Activated gamma-delta T cell treated with Interleukin-2 at 50 U/mL for 16 hours (primary cell): ENCODE measurements at places on chromosomes 16 and 17.
A peak's percentile ranks its signal among the peaks of the same experiment; 100 is the strongest.

- DNase-seq: no peak
Measured at GRCh38 chr16:28999577-28999976, 14.7 kb downstream of the LAT start.

DNA sequence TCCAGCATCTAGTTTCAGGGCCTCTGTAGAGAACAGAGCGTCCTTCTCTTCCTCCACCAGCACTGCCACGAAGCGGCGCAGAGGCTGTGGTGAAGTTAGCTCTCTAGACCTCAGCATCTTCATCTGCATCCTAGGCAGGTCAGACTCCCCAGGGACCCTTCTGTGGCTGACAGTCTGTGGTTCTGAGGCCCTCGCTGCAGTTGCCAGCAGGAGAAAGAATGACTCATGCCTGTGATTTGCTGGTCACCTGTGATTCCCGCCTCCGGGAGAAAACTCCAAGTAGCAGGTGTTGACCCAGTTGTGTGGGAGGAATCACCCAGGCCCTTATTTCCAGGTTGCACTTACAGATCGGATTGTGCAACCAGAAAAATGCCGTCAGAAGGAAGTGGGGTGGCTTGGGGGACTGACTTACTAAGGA, 117.3 kb upstream of the CACNG5 start:
- no peak for DNase-seq

DNA sequence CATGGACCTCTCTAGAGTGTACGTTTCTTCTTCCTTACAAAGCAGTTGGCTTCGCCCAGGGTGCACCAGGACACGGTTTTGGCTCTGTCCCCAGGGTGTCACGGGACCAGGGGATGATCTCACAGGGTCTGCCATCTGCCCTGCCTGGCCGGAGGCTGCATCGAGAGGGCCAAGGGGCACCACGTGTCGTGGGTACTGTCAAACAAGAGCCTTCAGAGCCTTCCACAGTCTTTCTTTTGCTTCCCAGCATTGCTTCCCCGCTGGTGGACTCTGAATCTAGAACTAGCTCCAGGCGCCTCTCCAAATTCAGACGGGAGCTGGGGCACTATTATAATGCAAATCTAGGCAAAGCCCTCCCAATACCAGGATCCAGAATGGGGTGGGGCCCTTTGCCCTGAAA, 47.9 kb downstream of the MAPT start:
- DNase-seq: no peak

DNA sequence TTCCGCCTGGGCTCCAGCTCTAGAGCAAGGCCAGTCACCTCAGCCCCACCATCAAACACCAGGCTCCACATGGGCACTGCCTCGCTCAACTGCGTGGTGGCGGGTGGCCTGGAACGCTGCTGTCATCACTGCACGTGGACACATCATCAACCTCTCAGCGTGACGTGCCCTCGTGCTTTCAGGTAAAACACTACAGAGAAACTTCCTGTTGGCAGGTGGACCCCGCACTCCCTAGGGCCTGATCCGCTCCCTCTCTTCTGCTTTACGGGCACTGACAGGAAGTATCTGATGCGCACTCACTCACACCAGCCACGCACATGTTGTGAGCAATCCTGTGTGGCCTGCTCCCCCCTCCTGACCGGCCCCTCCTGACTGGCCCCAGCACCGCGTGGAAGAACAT, 87.4 kb downstream of the ANKRD11 start:
- DNase-seq: peak; percentile 17

DNA sequence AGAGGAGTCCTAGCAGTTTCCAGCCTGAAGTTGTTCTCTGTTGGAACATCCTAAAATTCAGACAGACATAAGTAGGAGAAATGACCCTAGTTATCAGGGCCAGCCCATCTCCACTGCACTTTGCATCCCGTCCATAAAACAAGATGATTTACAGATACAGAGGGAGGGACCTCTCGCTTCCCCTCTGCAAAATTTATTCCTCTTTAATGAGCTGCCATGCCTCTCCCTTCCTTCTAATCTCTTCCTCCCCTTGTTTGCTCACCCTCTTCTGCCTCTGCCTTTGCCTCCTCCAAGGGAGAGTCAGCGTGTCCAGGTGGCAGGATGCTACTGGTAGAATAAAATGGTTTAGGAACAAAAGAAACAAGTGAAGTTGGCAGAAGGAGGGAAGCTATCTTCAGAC, 351.3 kb downstream of the SOX9 start:
- DNase-seq: no peak

GRCh38 chr16:81327011-81327410, 12.2 kb downstream of the GAN start:
- no peak for DNase-seq

DNA sequence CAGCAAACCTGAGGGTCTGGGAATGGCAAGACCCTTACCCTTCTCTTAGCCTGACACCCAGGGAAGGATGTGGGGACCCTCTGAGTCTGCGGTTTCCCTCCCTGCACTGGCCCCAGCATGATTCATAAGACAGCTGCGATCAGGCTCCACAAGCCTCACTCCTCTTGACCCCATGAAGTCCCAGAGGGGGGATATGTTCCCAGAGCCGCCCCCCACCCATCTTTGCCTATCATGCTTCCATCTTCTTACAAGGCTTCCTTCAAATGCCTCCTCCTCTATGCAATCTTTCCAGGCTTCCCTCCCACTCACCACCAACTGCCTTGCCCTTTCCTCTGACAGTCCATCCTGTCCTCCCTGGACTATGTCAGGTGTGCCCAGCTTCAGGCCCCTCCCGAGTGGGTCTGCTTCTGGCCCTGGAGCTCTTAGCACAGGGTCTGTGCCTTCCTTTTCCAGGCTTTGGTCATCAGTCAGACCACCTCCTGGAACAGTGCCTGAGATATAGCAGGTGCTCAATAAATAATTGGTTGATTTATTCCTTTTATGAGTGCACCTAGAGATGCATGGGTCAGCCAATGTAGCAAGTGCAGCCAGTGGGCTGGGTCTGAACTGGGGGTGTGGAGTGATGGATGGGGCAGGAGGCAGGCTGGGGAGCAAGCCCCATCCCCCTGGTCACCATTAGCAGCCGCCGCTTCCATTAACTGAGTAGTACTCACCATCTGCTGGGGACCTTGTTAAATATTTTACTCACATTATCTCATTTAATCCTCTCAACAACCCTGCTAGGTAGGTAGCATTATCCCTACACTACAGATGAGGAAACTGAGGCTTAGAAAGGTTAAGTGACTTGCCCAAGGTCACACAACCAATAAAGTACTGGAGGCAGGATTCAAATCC, 8.4 kb downstream of the DLX3 start:
- DNase-seq: no peak

GRCh38 chr16:84643180-84643583, 5.1 kb upstream of the KLHL36 start:
- DNase-seq: no peak

DNA sequence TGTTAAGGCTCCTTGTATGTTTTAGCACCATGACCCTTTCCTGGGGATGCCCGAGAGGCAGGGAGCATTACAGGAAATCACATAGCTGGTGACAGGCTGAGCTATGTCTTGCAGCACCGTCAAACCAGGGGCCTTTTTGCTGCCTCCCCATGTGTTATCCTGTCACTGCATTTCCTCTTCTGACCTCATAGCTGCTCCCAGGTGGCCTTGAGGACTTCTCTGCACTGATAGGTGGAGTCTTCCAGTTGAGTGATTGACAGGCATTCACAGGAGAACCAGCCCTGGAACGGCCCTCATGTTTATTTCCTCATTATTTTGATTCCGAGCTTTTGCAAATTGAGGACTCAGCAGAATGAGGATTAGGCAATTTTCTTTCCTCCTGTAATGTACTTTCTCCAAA, 349.6 kb downstream of the HAPSTR1 start:
- no peak for DNase-seq

DNA sequence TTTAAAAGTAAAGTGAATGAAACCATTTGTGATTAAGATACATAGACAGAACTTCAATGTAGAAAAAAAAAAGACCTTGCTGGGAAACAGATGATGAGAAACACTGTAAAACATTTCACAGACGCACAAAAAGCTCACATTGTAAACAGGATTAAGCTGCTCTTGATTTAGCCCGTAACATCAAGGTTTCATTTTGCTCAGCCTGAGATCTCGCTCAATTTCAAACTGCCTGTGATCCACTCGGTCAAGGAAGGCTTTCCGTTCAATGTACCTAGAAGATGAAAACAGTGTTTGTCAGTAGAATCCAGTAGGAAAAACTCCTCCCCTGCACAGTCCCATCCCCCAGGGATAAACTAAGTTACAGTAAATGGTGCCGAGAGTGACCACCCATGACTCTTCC, 42.3 kb upstream of the BCAR1 start:
- no peak for DNase-seq

DNA sequence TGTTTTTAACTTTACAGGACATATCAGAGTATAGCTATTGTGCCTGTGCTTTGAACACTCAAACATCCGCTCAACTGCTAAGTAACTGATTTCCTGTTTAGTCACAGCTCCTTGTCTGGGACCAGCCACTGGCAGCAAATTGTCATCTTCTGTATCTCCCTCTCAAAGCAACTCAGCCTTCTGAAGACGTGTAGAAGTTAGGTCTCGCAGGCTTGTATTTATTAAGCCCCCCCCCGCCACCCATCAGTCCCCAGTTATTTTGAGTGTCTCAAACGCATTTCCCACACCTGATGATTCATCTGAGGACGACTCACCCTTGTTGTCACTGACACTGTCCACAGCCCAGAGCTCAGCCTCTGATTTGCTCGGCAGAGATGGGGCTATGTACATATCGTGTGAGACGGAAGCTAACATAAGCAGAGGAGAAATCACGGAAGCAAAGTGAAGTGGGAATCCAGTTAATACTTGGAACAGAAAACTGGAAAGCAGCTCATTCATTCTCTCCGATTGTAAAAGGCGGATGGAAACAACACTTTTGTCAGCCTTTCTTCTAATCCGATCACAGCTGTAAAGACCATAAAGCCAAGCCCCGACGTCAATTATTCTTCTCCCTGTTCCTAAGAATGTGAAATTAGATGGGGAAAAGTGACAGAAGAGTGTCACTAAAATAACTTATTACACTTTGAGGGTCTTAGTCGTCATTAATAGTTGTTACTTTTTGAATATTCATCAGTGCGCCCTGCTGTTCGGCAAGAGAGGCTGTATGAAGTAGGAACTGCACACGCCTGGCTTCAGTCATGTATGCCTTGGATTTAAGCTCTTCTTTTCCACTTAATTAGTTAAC, 64.2 kb downstream of the PITPNC1 start:
- DNase-seq: peak; percentile 76

DNA sequence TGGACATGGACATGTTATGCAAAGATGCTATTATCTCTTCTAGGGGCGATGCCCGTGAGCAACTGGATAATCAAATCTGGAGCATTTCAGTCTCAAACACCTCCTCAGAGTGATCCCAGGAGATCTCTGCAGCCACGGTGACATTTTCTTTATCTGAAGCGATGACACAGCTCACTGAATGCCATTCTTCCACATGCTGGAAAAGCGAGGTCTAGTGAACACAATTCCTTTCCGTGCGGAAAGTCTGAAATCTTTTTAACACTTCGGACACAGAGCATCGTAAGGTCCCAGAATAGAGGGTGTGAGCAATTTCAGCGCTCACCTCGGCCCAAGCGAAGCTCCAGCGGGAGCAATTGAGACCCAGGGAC, 531 bp upstream of the HASPIN start:
- no peak for DNase-seq

DNA sequence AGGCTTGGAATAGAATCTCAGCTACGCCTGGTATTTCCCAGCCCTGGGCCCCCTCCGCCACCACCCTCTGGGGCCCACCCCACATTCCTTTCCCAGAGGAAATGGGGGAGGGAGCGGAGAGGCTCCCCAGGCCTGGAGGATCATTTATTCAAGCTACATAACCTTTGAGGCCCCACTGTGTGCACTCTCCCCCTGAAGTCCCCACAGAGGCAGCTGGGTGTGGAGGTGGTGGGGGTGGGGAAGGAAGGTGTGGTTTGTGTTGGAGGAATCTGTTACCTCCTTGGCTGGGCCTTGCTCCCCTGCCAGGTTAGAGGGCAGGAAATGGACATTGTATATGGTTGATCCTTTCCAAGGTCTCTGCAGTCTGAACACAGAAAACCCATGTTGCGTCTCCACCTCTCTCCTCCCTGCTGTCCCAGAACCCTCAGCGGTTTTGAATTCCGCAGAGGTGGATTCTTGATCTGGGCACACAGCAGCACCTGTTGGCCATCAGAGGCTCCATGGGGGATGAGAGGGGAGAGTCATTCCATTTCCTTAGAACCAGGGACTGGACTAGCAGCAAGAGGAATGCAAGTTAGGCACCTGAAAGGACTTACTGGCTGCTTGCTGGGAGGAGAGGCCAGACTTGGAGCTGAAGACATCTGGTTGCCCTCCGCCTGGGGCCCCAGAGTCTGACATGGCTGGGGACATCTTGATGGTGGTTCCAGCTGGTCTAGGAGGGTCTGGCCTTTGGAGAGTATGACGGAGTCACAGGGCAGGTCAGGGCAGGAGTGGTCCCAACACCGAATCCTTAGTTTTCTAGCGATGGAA, 23.0 kb downstream of the ARHGAP23 start:
- DNase-seq: no peak

- no peak for DNase-seq
Measured at GRCh38 chr17:4738136-4739121, 1.2 kb upstream of the ZMYND15 start.

DNA sequence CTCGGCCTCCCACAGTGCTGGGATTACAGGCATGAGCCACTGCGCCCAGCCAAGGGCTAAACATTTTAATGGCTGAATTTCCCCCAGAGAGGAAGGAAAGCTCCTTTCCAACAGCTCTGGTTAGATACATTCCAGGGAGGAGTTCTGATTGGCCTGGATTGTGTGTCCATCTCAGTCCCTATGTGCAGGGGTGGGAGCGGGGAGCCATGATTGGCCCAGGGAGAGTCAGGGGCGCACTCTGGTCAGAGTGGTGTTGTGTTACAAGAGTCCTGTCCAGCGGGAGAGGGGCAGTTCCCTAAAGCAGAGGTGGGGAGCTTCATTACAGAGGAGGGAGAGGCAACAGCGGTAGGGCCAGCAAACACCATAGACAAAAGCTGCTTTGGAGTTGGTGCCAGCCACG, 75.0 kb downstream of the RAP1GAP2 start:
- DNase-seq: no peak

DNA sequence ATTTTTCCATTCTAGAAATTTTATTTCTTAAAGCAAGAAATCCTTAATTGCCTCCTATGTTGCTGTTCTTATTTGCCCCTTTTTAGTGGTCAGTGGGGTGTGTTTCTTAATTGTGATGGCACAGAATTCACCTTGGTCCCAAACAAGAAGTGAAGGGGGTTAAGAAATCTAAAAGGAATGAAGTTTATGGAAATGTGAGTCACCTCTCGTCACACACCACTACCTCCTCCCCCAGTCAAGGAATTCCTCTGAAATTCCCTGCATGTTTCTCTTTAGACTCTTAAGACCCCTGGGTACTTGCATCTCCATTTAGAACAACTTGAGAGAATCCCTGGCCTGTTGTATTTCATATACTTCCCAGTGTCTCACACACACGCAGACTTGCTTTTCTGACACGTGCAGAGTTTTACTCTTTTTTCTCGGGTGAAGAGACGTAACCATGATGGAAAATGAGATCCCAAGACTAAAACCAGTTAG, 247.4 kb downstream of the PRKCA start:
- no peak for DNase-seq
